ENCODE measurements at places on chromosomes 11 and 22.

- no peak for DNase-seq
Observed at GRCh38 chr11:65448418-65449105, 26.0 kb downstream of the NEAT1 start.

DNA sequence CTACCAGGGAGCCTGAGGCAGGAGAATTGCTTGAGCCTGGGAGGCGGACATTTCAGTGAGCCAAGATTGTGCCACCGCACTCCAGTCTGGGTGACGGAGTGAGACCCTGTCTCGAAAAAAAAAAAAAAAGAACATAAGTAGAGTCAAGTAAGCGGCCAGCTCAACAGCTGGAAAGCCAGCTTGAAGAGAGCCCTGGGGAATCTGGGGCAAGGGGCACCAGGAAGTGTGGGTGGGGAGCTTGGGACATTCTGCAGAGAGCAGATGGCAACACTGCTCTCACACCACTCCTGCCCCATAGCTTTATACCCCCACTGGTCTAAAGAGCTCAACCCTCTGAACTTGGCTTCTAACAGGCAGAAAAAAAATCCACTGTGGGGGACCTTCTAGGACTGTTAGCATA, 505.6 kb downstream of the BUD13 start:
- DNase-seq: no peak

- no peak for DNase-seq
Observed at GRCh38 chr22:50729391-50730012, 8.5 kb upstream of the ACR start.

DNA sequence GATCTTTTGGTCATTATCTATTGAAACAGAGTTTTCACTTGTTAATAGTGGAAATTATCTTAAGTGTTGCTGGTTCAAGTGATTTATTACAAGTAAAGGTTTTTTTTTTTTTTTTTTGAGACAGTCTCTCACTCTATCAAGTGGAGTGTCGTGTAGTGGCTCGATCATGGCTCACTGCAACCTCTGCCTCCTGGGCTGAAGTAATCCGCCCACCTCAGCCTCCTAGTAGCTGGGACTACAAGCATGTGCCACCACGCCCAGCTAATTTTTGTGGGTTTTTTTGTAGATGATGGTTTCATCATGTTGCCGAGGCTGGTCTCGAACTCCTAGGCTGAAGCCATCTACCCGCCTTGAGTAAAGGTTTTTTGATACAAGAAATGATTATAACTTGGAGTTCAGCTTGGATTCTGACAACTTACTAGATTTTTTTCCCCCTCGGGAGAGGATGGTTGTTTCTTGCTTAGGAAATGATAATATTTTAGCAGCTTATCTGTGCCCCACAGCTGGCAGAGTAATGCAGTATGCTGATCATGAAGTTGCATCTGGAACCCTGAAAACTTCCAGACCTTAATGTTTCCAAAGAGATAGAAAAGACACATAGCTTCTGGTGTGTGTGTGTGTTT, 68.9 kb downstream of the MTMR3 start:
- DNase-seq: no peak

GRCh38 chr22:28296452-28296851, 377.4 kb upstream of the PITPNB start:
- no peak for DNase-seq

GRCh38 chr11:2933375-2934020, 4.3 kb upstream of the PHLDA2 start:
- DNase-seq: no peak

- DNase-seq: no peak
Observed at GRCh38 chr11:16347928-16348685, 8.2 kb downstream of the SOX6 start.

GRCh38 chr11:76918941-76919386, 58.2 kb downstream of the ACER3 start:
- DNase-seq: no peak

DNA sequence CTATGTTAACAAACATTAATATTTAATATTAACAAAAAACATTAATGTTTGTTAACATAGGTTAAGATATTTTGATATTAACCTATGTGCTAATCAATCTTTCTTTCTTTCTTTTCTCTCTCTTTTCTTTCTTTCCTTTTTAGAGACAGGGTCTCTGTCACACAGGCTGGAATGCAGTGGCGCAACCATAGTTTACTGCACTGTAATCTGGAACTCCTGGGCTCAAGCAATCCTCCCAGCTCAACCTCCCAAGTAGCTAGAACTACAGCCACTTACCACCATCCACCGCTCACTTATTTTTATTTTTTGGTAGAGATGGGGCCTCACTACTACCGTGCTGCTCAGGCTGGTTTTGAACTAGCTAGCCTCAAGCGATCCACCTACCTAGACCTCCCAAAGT, 13.2 kb downstream of the SIK3 start:
- no peak for DNase-seq

GRCh38 chr22:37932821-37933578, 20.4 kb downstream of the C22orf23 start:
- no peak for DNase-seq

DNA sequence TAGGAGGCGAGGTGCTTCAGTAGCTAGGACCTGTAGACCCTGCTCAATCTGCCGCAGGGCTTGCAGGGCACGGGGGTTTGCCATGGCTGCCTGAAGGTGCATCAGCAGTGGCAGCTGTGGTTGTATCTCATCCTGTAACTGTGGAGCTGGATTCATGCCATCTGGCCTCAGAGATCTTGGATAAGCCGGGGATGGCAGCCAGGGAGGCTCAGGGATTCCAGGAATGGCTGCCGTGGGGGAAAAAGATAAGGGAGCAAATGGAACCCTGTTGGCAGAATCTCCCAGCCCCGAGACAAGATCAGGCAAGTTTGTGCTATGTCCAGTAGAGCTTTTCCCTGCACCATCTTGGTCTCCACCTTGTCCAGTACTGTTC, 1.8 kb downstream of the UBQLN3 start:
- DNase-seq: no peak

All from activated CD8-positive, alpha-beta memory T cell treated with anti-CD3 and anti-CD28 coated beads for 4 hours (primary cell).